ENCODE measurements at places on chromosomes 4 and X.

GRCh38 chr4:30461218-30461617 is 259.0 kb upstream of the PCDH7 start:
- no peak for DNase-seq

- no peak for DNase-seq
Measured at GRCh38 chrX:100643956-100644860, at the start of gene SRPX2. Gene SRPX2, plus strand, starts transcription at chrX:100644199. Its CDS starts 2,124 bp downstream, at chrX:100646323.

DNA sequence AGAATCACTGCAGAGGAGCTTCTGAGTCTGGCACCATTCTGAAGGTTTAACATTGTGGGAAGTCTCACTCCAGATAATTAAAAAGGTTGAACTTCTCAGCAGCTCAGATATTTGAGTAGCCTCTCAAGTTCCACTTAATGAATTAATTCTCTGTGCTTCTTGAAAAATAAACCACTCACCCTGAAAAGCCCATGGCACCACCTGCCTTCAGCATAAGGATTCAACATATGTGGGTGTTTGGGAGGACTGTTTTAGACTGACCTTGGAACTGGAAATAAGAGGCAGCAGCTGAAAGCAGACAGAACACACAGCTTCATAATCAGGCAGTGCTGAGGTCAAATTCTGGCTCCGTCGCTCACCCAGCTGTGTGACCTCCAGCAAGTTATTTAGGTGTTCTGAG is 100.6 kb downstream of the KCNIP4 start:
- no peak for DNase-seq

- DNase-seq: no peak
Measured at GRCh38 chr4:183527326-183527725, 22.5 kb downstream of the ING2 start.
